ENCODE measurements at places on chromosomes 16 and 17. TPM values are rescaled to one million over a fixed set of nuclear protein-coding genes. Genes with fewer than 3 reads are reported as not detected.

GRCh38 chr16:31273676-31274075, 13.9 kb downstream of the ITGAM start:
- no peak for DNase-seq

DNA sequence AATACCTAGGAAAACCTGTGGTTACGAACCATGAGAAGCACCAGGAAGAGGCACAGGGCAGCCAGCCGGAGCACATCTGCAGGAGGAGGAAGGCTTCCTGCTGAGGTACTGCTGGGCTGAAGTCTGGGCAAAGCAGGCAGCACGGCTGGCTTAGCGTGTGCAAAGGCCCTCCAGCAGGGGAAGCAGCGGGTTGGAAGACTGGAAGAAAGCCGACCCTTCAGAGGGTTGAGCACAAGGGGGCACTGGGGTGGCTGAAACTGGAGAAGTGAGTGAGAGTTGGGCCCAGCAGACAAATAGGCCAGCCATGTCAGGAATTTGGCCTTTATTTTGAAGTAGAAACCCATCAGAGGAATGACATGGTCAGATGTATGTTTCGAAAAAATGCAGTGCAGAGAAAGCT, 12.1 kb upstream of the HSD3B7 start:
- no peak for DNase-seq

DNA sequence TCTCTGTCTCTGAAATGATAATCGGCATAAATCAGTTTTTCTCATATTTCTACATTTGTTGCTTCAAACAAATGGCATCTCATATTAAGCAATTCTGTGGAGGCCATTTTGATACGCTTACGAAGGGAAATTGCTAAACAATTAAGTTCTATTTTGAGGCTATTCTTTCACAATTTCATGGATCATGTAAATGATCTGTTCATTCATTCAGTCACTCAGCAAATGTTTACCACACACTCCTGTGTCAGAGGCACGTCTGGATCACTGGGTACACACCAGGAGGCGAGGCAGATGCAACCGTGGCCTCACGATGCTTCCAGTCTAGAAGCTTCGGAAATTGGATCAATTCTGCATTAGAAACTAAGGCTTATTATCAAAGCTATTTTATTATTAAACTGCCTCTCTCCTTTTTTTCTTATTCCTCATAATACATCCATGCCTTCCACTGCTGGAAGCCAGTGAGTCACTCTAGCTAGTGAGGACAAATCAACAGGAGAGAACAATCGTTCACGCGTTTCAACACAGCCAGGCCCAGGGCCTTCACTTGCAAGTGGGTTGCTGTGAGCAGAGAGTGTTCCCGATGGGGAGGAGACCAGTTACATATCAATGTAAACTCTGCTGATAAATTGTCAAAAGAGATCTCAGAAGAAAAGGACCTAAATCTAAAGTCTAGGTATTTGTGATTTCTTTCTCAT, 11.3 kb upstream of the SLC39A11 start:
- no peak for DNase-seq

DNA sequence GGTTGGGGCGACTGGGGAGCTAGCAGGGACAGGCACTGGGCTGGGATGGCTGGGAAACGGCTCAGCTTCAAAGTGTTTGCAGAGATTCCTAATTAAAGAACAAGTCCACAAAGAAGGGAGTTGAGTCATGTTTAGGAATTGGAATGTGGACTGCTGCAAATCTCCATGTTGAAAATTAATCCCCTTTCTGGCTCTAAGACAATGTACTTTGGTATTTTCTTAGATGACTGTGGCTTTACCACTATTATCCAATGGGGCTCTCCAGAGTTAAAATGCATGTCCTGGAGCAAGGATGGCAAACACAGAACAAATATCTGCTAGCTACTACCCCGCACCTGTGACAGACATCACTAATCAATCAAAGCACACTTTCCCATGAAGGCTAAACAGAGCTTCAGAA, 22.2 kb upstream of the WSCD1 start:
- DNase-seq, result no peak

DNA sequence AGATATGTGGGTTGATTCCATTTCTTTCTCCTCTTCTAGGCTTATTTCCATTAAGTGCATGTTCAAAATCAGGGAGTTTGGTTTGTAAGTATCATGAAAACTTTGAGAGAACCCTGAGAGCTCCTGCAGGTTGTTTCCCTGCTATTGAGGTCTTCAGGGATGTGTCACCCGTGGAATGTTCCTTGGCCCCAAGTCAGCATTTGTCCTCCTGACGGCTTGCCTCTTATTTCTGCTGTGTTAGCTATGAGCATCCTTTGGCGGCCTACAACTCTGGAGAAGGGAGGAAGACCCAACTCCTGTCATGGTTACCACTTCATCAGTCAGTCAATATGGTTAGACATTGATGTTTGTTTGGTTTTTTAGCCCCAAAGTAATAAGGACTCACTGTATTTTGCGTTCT, 180.8 kb downstream of the FTO start:
- DNase-seq, result no peak

- DNase-seq, result no peak
These were observed 5.0 kb downstream of the SCARF1 start for GRCh38 chr17:1640329-1641064.

DNA sequence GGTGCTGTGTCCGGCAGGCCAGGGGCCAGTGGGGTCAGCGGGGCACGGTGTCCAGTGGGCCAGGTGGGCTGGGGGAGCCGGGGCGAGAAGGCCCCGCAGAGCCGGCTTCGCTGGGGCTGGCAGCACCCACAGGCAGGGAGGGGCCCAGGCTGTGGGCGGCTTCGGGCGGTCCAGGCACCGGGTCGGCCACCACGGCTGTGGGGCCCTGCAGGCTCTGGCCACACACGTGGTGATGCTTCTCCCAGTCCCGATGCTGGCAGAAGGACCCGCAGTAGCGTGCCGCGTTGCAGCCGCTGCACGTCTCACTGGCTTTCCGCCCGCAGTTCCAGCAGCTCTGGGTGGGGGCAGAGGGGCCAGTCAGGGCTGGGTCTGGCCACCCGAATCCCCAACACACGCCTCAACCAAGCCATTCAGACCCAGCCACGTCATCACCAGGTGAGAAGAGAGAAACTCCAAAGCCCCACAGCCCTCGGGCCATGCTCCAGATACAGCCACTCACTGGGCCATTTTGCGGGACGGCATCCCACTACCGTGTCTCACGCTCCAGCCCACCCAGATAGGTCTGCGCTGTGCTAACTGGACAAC, 10.6 kb upstream of the PABPN1L start:
- no peak for DNase-seq

GRCh38 chr17:79400989-79401703, 209.7 kb downstream of the RBFOX3 start:
- peak; percentile 64 for DNase-seq

- DNase-seq, result no peak
These were observed 37.1 kb downstream of the PRKCA start for GRCh38 chr17:66339561-66339960.

GRCh38 chr16:88370365-88370764, 12.4 kb upstream of the ZNF469 start:
- no peak for DNase-seq

DNA sequence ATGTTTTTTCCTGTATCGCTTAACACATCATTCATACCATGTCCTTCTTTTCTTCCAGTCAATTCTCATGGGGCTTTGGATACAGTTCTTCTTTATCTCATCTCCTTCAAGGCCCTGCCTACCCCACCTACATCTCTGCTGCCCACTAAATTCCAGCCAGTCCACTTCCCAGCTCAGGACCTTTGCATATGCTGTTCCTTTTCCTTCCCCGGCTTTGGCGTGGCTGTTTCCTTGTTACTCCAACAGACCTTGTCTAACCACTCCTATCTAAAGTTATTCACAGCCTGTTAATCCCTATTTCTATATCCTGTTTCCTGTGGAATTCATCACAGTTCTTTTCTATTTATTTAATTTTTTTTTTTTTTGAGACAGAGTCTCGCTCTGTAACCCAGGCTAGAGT, 6.6 kb upstream of the STAT3 start:
- DNase-seq, result no peak

DNA sequence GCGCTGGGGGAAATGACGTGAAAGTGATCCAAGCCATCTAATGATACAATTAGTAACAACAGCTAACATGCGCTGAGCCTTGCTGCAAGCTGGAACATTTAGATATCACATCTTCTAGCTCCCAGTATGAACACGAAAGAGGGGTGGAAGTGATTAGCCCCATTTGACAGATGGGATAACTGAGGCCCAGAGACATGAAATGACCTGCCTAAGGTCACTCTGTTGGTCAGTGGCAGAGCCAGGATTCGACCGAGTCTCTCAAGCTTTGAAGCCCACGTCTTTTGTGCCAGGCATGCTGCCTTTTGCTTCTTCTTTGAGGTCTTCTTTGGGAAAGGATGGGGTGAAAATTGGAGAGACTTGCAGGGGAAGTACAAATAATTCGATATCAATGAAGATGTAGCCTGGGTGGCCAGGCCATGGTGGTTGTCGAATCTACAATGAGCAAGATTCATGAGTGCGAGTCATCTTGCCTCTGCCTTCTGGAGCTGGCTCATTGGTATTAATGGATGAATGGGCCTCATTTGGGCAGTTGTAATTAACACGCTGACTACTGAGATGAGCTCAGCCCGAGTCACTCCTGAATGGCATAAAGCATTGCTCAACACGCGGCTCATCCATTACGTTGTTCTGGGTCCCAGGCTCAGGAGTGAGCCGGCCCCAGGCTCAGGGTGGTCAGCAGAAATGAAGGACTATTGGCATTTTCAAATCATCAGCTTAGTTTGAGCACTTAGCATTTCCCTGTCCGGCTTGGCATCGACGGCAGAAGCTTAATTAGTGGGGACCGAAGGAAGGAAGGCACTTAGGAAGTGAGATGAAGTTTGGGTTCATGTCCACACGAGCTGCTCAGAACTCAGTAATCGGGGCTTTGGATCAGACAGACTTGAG, 28.0 kb upstream of the GPRC5B start:
- DNase-seq, result no peak

GRCh38 chr16:72978212-72978611, 69.7 kb downstream of the ZFHX3 start:
- DNase-seq, result peak; percentile 56

DNA sequence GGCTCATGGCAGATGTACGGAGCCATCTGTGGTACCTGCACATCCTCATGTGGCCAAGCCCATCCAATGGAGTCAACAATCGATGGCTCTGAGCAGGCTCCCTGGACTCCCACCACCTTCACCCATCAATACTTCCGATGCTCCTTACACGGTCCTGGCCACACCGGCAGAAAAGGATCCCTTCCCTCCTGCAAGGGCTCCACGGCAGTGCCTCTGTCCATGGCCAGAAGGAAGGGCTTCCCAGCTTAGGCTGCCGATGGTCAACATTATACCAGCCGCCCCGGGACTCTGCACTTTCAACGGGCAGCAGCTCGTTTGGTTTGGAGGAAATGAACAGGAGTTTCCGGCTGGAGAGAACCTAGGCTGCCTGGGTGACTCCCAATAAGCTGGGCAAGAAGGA, 13.2 kb downstream of the SLX4 start:
- DNase-seq, result no peak

DNA sequence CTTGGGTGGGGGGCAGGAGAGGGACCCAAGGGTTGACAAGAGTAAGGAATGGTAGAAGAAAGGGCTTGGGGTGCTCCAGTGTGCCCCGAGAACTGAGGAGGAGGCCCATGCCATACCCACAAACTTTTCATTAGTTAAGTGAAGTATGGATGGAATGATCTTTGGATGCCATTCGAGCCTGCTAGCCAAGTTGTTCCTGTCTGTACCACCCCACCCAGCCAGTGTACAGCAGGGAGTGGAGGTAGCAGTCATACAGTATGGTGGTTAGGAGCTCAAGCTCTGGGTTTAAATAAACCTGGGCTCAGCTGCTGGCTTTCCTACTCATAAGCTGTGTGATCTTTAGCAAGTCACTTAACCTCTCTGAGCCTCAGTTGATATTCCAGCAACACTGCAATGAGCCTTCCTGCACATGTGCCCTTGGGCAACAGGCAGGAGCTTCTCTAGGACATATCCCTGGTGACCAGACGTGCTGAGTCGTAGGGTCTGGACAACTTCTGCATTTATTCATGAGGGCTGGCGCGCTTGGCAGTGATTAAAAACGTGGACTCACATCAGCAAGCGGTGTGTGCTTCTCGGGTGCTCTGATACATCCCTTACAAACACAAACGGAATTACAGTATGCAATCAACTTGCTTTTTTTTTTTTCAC, 22.9 kb downstream of the ITPRIPL2 start:
- no peak for DNase-seq

- DNase-seq, result peak; percentile 72
These were observed 9.1 kb upstream of the PPP1R1B start for GRCh38 chr17:39617446-39618245.

- DNase-seq, result no peak
These were observed 62.7 kb upstream of the SREBF1 start for GRCh38 chr17:17899486-17899885.

DNA sequence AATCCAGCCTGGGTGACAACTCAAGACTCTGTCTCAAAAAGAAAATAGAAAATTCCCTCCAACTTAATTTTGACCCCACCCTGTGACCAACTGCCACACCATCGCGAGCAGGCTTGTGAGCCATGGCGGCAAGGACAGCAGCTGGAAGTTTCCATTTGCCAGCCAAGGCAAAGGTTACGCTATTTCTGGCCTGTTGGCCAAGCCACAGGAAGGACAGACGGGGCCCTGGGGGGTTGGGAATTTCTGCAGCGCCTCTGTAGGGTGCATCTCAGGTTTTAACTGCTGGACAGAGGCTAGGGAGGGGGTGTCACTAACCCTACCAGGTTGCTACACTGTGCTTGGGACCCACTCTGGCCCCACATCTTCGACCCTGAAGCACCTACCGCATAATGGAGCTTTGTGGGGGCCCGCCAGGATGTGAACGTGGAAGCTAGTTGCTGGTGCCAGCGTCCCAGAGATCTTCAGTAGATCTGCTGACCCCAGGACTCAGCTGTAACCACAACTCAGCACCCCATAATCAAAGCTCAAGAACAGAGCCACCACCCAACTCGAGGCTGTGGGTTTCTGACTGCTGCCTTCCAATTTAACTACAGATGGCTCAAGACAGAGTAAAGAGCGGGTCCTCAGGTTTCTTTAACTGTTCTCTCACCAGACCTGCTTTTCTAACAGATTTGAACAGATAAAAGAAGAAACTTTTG, 10.9 kb downstream of the KIFC3 start:
- no peak for DNase-seq

GRCh38 chr17:30368912-30369720, 9.6 kb upstream of the CPD start:
- no peak for DNase-seq

GRCh38 chr16:74046524-74046923, 250.1 kb upstream of the PSMD7 start:
- DNase-seq, result no peak

The ZSCAN32 gene
- 9.4 TPM for total RNA-seq

The MPP3 gene
- total RNA-seq, result 30.7 TPM

The PEX12 gene
- total RNA-seq, result 6.5 TPM

The SEPTIN12 gene
- total RNA-seq, result not detected

The FBXW10B gene
- 0.56 TPM for total RNA-seq

The TSPAN10 gene
- total RNA-seq, result 0.50 TPM

The DPEP2 gene
- 1.1 TPM for total RNA-seq

The KRTAP16-1 gene
- not detected for total RNA-seq

The ZFP1 gene
- 5.9 TPM for total RNA-seq

The TERB1 gene
- not detected for total RNA-seq

The KCNJ12 gene
- total RNA-seq, result 12.0 TPM

The UBB gene
- 1,163 TPM for total RNA-seq

The ACBD4 gene
- 8.4 TPM for total RNA-seq

The ST6GALNAC2 gene
- 5.1 TPM for total RNA-seq

The MRPL10 gene
- 33.9 TPM for total RNA-seq

The YBX2 gene
- 1.2 TPM for total RNA-seq

The ENPP7 gene
- total RNA-seq, result not detected

The SYCE1L gene
- 1.1 TPM for total RNA-seq

The SPHK1 gene
- total RNA-seq, result 4.8 TPM
